ENCODE measurements at places on chromosomes 2 and 18.

GRCh38 chr2:72993933-72994280, 76.6 kb downstream of the EMX1 start:
- no peak for DNase-seq

DNA sequence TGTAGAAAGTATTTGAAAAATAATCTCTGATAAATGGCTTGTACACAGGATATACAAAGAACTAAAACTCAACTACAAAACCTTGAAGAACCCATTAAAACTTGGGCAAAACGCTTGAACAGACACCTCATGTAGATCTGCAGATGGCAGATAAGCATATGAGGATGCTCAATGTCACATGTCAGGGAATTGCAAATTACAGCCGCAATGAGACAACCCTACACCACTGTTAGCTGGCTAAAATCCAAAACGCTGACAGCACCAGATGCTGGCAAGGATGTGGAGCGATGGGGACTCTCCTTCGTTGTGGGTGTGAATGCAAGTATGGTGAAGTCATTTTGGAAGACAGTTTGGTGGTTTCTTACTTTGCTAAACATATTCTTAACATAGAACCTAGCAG, 53.7 kb downstream of the SNTG2 start:
- no peak for DNase-seq

GRCh38 chr2:3301001-3301400, 76.6 kb downstream of the EIPR1 start:
- DNase-seq, result no peak

DNA sequence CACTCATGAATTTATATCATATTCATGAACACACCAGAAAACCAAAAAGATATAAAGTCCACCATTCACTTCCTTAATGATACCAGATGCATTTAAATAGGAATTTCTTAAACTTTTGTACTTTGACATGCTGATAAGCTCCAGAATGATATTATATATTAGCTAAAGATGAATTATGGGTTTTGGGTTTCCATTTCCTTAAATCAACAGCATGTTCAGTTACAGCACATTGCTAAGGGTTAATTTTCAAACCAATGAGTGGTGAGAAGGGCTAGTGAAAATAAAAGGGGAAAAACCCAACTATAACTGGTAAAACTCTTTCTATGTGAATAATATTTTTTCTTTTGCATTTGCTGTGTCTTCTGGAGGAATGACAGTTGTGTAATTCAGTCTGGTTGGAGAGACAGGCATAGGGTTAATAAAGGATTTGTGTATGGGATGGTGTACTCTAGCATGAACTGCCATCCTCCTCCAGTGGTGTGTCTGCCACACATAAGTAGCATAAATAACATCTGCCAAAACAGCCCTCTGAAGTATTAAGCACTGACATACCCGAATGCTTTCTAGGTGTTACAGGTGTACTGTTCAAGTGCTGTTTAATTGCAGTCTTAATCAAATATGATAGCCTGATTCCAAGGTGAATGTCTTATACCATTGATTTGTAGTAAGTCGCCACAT, 19.3 kb upstream of the CPS1 start:
- no peak for DNase-seq

- no peak for DNase-seq
Measured at GRCh38 chr18:58535340-58536201, 93.3 kb downstream of the ALPK2 start.

DNA sequence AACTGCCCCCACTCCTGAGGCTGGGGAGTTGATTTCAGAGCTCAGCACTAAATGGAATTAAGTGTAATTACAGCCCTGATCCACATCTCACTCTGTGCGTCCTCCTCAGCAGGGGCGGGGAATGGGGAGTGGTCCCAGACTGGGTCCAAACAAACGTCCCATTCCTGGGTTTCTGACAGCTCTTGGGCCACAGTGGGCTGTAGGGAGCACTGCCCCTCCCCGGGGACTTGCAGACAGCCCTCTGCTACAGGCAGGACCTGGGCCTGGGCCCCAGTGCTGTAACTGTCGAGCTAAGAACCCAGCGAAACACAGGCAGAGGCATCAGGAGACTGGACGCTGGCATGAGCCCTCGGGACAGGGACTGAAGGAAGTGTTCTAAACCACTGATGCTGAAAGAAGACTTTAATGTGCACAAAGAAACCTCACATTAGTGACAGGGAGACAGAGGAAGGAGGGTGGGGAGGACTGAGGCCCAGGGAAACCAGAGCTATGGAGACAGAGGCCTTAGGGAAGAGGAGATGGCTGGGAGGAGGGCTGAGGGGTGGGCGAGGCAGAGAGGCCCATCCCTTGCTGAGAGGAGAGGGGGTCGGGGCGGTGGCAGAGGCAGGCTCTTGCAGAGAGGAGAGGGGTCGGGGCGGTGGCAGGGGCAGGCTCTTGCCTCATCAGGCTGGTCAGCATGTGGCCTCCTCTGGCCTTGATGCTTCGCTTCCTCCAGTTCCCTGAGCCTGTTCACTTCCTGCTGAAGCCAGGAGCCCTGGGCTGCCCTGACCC, 5.8 kb upstream of the SEMA4C start:
- DNase-seq, result no peak

- no peak for DNase-seq
Measured at GRCh38 chr2:8511868-8512612, 169.8 kb upstream of the ID2 start.

DNA sequence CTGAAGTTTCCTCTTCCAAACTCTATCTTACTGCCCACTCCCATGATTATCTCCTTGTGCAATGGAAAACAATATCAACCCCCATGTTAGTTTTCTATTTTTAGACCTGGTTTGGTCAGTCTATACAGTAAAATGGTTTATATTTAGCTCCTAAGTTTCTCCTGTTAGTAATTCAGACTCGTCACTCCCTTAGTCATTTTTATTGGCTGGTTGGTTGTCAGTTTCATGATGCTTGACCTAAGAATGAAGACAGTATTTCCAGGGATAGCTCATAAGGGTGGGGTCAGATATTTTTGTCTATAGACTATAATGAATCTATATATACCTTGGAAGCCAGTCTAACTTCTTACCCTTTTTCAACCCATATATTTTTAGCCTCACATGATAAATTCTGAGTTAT, 61.4 kb upstream of the NEUROD1 start:
- no peak for DNase-seq

- no peak for DNase-seq
Measured at GRCh38 chr2:154836632-154837031, 138.1 kb downstream of the KCNJ3 start.

DNA sequence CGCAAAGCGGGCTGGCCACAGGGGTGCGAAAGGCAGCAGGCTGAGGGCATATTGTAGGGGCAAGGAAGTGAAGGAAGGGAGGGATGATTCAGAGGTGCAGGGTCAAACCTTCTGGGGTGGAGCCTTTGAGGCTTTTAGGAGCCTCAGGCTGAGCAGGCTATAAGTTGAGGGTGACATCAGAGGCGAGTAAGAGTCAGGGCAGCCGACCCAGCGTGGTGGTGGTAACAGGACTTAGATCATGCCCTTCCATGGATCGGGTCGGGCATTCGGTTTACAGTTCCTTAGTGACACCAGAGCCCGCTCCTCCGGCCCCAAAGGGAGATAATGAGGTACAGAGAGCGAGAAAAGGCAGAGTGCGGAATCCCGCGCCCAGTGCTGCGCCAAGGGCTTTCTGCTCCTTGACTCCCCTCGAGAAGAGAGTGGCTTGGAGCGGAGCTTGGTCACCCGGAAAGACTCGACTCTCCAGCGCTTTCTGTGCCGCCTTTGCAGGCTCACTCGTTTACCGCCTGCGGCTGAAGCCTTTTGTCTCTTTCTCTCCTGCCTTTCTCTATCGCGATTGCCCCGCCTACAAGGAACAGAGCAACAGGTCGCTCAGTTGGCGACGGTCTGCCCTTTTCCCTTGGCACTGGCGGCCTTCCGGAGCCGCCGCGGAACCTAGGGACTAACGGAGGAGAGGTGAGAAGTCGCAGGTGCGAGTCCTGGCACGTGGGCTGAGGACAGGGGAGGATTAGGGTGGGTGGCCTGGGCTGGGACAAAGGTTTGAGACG, 720 bp downstream of the LBX2 start:
- DNase-seq, result no peak

- DNase-seq, result no peak
Measured at GRCh38 chr2:174031226-174031625, 66.1 kb upstream of the SP3 start.

DNA sequence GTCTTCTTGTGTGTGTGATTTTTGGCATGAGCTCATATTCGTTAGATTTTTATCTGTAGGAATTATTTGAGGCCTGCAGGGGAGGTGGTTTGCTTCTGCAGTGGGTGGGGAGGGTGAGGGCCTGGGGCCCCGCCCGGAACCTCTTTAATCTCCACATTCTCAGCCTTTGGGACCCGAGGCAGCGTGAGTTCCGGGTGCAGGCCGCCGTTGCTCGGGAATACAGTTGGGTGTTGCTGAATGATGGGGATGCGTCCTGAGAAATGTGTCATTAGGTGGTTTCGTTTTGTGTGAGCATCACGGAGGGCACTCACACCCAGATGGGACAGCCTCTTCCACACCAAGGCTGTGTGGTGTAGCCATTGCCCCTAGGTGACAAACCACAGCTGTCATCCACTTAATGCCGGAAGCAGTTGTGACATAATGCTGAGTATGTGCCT, 13.7 kb upstream of the GAL3ST2 start:
- DNase-seq, result no peak

DNA sequence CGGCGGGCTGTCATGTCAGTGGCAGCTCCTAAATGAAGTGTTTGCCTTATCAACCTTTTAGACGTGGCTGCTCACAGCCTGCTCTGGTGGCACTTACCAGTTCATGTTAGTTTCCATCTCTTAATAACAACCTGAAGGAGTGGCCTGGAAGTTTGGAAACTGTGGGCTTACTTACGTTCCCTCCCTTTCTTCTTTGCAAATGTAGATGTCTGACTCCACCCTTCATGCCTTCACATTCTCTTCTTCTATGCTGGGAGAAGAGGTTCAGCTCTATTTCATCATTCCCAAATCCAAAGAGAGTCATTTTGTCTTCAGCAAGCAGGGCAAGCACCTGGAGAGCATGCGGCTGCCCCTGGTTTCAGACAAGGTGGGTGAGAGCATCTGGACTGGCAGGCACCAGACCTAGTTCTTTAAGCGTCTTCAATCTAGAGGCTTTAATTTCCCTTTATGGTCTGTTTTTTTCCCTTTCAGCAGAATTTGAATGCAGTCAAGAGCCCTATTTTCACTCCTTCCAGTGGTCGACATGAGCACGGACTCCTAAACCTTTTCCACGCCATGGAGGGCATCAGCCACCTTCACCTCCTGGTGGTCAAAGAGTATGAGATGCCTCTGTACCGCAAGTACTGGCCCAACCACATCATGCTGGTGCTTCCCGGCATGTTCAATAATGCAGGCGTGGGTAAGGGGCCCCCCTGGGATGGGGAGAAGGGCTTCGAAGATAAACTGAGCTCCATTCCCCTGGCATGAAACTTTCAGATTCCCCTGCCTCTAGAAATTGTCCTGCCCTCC, 92.4 kb downstream of the ESCO1 start:
- DNase-seq, result no peak

GRCh38 chr2:128454980-128455720, 136.5 kb upstream of the HS6ST1 start:
- no peak for DNase-seq

DNA sequence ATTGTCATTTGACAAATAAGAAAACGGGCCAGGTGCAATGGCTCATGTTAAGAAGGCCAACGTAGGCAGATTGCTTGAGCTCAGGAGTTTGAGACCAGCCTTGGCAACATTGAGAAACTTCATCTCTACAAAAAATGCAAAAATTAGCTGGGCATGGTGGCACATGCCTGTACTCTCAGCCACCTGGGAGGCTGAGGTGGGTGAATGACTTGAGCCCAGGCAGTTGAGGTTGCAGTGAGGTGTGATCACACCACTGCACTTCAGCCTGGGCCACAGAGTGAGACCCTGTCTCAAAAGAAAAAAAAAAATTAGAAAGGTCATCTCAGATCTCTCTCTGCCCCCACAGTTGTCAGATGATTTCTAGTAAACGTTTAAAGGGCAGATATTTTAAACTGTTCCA, 4.4 kb downstream of the SESTD1 start:
- no peak for DNase-seq

GRCh38 chr2:219104107-219105035, 43.6 kb upstream of the IHH start:
- peak; percentile 32 for DNase-seq

GRCh38 chr2:122019724-122020123, 264.3 kb downstream of the TSN start:
- DNase-seq, result no peak

DNA sequence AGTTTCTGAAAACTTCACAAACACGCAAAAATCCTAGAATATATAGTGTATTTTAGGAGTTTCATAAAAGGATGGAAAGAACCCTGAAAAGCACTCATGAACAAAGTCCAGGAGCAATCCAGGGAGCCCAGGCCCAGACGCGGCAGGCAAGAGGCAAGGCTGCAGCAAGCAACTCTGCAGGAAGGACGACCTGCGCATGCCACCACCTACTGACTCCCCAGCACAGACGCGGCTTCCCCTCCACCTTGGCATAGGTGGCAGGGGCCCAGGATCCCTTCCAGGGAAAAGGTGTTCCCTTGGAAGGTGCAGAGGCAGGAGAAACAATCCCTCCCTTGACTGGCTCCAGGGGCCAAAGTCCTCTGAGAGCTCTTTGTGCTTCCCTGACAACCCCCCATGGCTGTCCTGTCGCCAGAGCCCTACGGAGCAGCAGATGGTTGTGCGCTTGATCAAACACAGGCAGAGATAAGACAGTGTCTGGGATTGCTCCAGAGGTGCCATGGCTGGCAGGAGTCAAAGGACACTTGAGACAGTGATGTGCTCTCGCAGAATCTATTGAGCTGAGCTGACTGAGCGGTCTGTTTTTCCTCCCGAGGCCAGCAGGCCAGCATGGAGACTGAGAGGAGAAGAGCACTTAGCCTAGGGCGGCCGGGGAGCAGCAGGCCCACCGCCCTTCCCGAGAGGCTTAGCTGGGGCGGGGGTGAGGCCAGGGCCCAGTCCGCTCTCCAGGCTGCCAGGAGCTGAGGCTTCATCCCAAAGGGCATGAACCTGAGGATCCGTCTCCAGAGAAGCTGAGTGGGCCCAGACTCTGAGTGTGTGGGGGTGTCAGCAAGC, 10.8 kb upstream of the AMER3 start:
- no peak for DNase-seq

GRCh38 chr2:128414946-128415778, 96.5 kb upstream of the HS6ST1 start:
- DNase-seq, result no peak

DNA sequence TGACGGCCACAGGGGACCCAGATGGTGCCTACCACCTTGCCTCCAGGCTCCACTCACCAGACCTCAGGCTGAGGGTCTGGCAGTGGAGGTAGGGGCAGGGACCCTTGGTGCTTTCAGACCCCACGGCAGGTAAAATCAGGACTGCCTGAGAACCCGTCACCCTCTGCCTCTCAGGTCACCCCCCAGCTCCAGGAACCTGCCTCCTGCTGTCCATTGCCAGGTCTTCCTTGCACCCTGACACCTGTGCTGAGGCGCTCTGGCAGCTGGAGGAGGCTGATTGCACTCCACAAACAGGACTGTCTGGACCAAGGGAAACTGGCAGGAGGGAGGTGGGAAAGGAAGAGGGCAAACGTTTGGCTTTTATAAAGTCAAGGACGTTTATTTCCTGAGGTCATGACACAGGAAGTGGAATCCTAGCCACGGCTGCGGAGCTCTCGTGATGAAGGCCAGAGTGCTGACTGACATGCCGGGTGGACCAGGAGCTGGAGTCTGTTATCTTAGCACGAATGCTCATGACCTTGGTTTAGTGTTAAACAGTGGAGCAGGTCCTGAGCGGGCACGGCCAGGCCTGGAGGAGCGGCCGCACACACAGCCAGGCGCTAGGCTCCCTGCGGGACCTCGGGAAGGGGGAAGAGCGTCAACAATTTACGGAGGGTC, 40.5 kb downstream of the ANO7 start:
- DNase-seq, result no peak

- no peak for DNase-seq
Measured at GRCh38 chr2:59745085-59745484, 808.4 kb downstream of the BCL11A start.

GRCh38 chr2:192314800-192315481, 120.2 kb upstream of the TMEFF2 start:
- no peak for DNase-seq
